ENCODE measurements at places on chromosomes 12 and 14.

DNA sequence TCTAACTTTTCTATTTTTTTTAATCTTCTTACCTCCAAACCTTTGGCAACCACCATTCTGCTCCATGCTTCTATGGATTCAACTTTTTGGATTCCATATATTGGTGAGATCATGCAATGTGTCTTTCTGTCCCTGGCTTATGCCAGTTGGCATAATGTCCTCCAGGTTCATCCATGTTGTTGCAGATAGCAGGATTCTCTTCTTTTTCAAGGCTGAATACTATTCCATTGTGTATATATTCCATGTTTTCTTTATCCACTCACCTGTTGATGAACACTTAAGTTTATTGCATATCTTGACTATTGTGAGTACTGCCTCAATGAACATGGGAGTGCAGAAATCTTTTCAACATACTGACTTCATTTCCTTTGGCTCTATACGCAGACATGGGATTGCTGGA is 21.2 kb upstream of the SLC38A4 start:
- H3K4me3 ChIP-seq, result no peak overlapping the region
- H3K36me3 ChIP-seq, result no peaks in the 10 kb centered on the region
- H3K27ac ChIP-seq, result no peak overlapping the region
- no peaks in the 10 kb centered on the region for H3K4me1 ChIP-seq

GRCh38 chr12:19904819-19905218 is 463.5 kb upstream of the PDE3A start:
- H3K4me3 ChIP-seq, result no peak overlapping the region
- DNase-seq, result no peak
- H3K36me3 ChIP-seq, result no peaks in the 10 kb centered on the region
- H3K27me3 ChIP-seq, result no peaks in the 10 kb centered on the region
- H3K4me1 ChIP-seq, result no peaks in the 10 kb centered on the region

GRCh38 chr12:4874671-4875070 is 35.0 kb upstream of the KCNA1 start:
- no peaks in the 10 kb centered on the region for H3K27me3 ChIP-seq
- H3K36me3 ChIP-seq, result no peaks in the 10 kb centered on the region
- H3K4me1 ChIP-seq, result no peaks in the 10 kb centered on the region
- no peak for DNase-seq
- no peak overlapping the region for H3K27ac ChIP-seq
- H3K4me3 ChIP-seq, result no peak overlapping the region

DNA sequence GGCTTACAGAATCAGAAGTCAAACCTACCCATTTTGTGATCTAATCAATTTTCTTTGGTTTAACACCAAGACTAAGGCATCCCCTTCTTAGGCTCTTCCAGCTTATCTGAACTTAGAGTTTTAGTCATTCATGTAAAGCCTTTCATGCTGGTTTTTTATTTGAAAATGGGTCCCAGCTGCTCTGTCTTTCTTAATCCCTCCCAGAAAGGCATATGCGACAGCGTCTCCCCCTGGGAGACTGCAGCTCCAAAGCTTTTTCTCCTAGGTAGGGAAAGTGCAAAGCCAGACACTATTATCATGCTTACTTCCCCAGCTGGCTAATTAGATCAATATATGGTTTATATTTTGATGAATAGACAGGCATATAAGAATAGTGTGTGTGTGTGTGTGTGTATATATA is 96.6 kb upstream of the E2F7 start:
- H3K27me3 ChIP-seq, result no peaks in the 10 kb centered on the region
- DNase-seq, result no peak
- no peaks in the 10 kb centered on the region for H3K36me3 ChIP-seq
- H3K4me3 ChIP-seq, result no peak overlapping the region
- H3K27ac ChIP-seq, result no peak overlapping the region

DNA sequence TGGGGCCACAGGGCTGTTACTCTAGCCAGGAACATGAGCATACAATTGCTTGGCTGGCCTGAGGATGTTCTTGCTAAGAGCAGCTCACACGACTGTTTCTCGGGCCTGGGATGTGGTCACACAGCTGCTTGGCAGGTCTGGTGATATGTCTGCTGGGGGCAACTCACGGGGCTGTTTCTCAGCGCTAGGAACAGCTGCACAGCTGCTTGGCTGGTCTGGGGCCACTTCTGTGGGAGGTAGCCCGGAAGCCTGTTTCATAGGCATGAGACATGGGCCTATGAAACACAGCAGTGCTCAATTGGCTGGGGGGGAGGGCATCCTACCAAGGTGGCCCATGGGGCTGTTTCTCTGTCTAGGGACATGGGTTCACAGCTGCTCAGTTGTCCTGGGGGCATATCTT is 73.4 kb upstream of the DDHD1 start:
- DNase-seq, result no peak
- H3K27me3 ChIP-seq, result no peaks in the 10 kb centered on the region
- no peaks in the 10 kb centered on the region for H3K4me1 ChIP-seq
- H3K27ac ChIP-seq, result no peak overlapping the region
- H3K4me3 ChIP-seq, result no peak overlapping the region

DNA sequence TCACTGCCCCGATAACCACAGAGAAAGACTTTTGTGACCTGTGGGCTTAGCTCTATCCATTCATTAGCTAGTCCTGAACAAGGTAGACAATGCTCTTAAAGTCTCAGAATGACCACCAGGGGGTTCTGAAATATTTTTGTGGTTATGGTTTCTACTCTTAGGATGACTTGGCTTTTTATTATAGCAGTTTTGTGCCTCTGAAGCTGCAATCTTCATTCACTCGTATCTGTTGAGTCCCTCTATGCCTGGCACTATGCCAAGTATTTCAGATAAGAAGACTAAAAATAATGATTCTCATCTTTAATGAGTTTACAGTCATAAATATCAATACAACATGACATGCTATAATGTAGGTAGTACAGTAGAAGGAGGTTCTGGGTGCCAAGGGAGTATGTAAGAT is 130.8 kb upstream of the TRHDE start:
- H3K36me3 ChIP-seq, result no peaks in the 10 kb centered on the region
- DNase-seq, result no peak
- H3K27me3 ChIP-seq, result no peaks in the 10 kb centered on the region
- no peaks in the 10 kb centered on the region for H3K4me1 ChIP-seq

- no peaks in the 10 kb centered on the region for H3K4me1 ChIP-seq
- H3K36me3 ChIP-seq, result no peaks in the 10 kb centered on the region
- H3K4me3 ChIP-seq, result no peak overlapping the region
- H3K27ac ChIP-seq, result no peak overlapping the region
Observed at GRCh38 chr12:52432559-52433207, 1.5 kb downstream of the KRT75 start.

GRCh38 chr12:53624458-53624857 is 1.7 kb downstream of the ATF7 start:
- peak overlapping the region; percentile 56 for H3K4me3 ChIP-seq
- no peaks in the 10 kb centered on the region for H3K27me3 ChIP-seq
- DNase-seq, result no peak
- H3K27ac ChIP-seq, result peak overlapping the region; percentile 94
- no peaks in the 10 kb centered on the region for H3K4me1 ChIP-seq

GRCh38 chr12:109544955-109545531 is 28.3 kb downstream of the MMAB start:
- peaks cover 16% of the 10 kb centered on the region for H3K27me3 ChIP-seq

- no peaks in the 10 kb centered on the region for H3K36me3 ChIP-seq
- no peaks in the 10 kb centered on the region for H3K4me1 ChIP-seq
- H3K27ac ChIP-seq, result no peak overlapping the region
- H3K4me3 ChIP-seq, result no peak overlapping the region
Observed at GRCh38 chr14:102215071-102215470, 75.4 kb downstream of the WDR20 start.

DNA sequence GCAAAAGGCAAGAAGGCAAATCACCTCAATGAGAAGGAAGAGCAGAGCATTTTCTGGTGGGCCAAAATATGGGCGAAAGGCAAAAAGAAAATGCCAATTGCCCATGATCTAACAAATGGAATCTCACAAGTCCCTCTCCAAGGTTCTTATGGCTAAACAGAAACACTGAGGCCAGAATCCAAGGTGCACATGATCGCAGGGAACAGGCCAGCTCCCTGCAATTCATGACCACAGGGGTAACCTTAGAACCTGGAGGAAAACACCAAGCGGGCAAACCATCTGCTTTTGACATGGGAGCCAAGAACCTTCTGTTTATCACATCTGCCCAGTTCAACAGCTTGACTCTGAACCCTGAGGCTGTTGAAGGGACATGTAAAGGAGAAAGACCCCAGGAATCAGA is 60.0 kb downstream of the NT5DC3 start:
- H3K36me3 ChIP-seq, result no peaks in the 10 kb centered on the region
- DNase-seq, result no peak
- H3K4me1 ChIP-seq, result no peaks in the 10 kb centered on the region
- no peak overlapping the region for H3K27ac ChIP-seq
- H3K27me3 ChIP-seq, result no peaks in the 10 kb centered on the region

- H3K27ac ChIP-seq, result no peak overlapping the region
- no peaks in the 10 kb centered on the region for H3K36me3 ChIP-seq
- no peaks in the 10 kb centered on the region for H3K27me3 ChIP-seq
- DNase-seq, result no peak
- no peak overlapping the region for H3K4me3 ChIP-seq
Observed at GRCh38 chr12:25935355-25936144, 22.9 kb upstream of the RASSF8 start.

DNA sequence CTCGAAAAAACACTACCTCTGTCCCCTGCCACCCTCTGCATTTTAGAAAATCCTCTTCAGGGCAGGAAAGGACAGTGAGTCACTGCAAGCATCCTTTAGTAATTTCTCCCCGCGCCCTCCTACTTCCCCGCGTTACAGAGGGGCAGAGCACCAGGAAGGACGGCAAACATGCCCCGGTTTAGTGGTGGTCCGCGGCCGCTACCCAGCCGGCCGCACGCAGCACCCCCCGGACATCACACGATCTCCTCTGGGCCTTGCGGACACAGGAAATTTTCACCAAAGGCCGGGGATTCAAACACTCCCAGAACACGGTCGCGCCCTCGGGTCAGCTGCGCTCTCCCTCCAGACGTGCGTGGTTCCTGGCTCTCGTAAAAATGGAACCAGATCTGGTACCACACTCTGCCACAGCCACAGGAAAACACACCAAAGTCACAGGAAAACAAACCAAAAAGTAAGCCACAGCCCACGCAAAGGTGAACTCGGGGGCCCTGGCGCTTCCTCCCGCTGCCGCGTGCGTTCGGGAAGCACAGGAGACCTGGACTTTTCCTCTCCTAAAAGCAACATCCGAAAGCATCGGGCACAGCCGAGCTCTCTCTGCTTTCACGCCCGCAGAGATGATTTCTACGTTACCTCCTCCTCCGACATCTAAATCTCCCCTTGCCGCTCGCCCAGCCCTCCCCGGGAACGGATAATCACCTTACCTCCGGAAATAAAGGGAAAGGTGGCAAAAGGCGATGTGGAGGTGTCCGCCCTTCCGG is 839 bp downstream of the SLC38A1 start:
- no peaks in the 10 kb centered on the region for H3K27me3 ChIP-seq
- no peak for DNase-seq
- peaks cover 9% of the 10 kb centered on the region for H3K4me1 ChIP-seq
- H3K4me3 ChIP-seq, result peak overlapping the region; percentile 73
- peak overlapping the region; percentile 97 for H3K27ac ChIP-seq
- no peaks in the 10 kb centered on the region for H3K36me3 ChIP-seq

DNA sequence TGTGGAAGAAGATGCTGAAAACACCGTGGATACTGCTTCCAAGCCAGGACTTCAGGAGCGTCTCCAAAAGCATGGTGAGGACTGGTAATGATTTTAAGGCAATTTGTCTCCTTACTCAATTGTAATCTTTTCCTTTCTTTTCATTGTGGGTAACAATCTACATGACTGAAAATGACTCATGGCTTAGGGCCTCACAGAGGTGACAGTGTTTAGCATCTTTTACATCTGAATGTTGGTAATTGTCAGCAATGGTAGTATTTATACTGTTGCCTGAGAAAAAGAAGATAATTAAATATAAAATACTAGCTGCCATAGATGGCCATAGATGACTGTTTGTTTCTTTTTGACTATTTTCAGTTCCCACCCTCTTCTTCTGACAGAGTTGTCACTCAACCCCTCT is 31.6 kb downstream of the TULP3 start:
- no peak for DNase-seq
- H3K27me3 ChIP-seq, result no peaks in the 10 kb centered on the region
- H3K4me3 ChIP-seq, result no peak overlapping the region
- H3K4me1 ChIP-seq, result no peaks in the 10 kb centered on the region

- no peaks in the 10 kb centered on the region for H3K4me1 ChIP-seq
- no peaks in the 10 kb centered on the region for H3K27me3 ChIP-seq
- no peak overlapping the region for H3K4me3 ChIP-seq
- no peaks in the 10 kb centered on the region for H3K36me3 ChIP-seq
- no peak overlapping the region for H3K27ac ChIP-seq
Observed at GRCh38 chr12:87779016-87779415, 250.2 kb downstream of the C12orf50 start.

- H3K27ac ChIP-seq, result no peak overlapping the region
- H3K4me1 ChIP-seq, result no peaks in the 10 kb centered on the region
- peak; percentile 58 for DNase-seq
- no peaks in the 10 kb centered on the region for H3K36me3 ChIP-seq
Observed at GRCh38 chr12:117212563-117213190, 22.4 kb upstream of the FBXO21 start.

Data from breast epithelium (tissue), 4 donors.